ENCODE measurements at places on chromosomes 2 and 18.

GRCh38 chr2:197559681-197560080 is 43.8 kb downstream of the MOB4 start:
- DNase-seq: no peak

DNA sequence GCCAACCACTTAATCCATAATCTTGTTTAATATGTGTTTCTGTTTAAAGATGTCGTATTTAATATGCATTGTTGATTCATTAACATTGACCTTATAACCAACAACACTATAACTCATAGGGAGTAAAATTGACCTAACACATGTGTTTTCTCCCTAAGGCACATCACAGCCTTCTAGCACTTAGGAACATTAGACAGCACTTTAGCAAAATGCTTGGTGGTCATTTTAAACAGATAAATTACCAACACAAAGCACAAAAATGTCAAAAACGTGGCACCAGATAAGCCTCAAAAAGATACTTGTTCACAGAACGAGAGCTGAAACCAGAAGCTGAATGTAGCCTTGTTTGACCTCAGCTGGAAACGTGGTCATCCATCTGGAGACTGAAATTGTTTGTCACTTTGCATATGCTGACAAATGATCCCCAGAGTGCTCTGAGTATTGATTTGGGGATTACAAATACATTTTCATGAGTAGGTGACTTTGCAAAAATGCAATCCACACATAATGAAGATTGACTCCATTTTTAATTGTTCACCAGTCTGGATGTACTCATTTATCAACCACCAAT is 139.2 kb downstream of the CCDC102B start:
- DNase-seq: no peak

DNA sequence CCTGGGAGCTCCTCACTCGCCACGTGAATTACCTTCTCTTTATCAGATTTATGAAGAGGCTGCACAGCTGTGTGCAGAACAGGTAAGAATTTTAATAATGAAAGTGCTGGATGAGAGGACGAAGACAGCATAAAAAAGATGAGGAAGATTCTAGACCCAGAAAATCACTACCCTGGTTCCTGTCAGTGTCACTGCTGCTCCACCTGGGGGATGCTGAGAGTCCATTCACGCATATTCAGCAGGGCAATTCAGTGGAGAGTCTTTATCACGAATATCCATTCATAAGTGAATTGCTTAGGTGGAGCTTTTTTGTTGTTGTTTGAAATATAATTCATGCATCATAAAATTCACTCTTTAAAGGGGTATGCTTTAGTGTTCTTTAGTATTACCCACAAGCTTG is 52.0 kb downstream of the MRPL33 start:
- DNase-seq: no peak

GRCh38 chr2:231163011-231163410 is 35.4 kb upstream of the ARMC9 start:
- DNase-seq: no peak

DNA sequence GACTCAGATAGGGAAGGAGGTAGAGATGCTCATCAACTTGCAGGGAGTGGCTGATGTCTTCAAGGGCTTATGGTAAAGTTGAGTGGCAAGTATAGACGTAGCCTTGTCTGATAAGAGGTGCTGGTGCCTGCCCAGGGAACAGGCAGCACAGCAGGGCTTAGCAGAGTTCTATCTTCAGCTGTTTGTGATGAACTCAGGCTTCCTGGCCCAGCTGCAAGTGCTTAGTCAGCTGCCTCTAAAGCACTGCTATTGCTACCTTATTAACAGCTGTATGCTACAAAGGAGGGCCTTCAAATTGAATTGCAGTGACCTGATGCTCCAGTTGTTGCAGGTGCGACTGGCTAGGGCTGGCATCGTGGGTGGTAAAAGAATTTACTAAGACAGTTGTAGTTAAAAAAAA is 82.1 kb downstream of the TSN start:
- no peak for DNase-seq

DNA sequence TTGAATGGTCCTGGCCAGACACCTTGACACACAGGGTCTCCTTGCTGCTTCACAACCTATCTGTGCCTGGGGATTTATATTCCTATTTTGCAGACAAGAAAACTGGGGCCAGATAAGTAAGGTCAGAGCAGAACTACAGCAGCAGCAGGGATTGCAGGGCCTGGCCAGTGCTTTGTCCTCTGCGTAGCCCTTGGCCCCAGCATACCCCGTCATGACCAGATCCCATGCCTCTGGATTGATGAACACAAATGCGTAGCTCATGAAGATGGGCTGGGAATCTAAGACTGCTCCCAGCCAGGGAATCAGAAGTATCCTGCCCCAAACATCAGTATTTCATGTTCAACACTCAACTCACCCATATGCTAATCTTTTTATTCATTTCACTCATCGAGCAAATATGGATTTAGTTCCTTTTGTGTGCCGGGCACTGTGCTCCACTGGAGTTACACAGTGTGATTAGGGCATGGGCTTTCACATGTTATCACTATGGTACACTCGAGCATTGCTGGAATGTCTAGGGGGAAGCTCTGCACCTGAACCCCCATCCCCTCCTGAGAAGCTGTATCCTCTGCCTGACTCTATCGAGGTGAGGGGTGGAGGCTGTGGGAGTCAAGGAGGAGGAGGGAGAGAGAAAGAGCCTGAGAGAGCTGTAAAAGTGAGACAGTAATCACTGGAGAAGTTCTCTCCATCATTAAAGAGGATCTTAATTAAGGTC is 143.3 kb downstream of the CYP26B1 start:
- no peak for DNase-seq
